Upper lobe of right lung (tissue), 1 donor: ENCODE measurements at places on chromosomes 7 and 10. TPM values are rescaled to one million over a fixed set of nuclear protein-coding genes. Genes with fewer than 3 reads are reported as not detected.

Gene SFTPA1
- 11,191 TPM for total RNA-seq

GRCh38 chr10:46018453-46019176 is 11.8 kb downstream of the NCOA4 start:
- DNase-seq, result no peak

DNA sequence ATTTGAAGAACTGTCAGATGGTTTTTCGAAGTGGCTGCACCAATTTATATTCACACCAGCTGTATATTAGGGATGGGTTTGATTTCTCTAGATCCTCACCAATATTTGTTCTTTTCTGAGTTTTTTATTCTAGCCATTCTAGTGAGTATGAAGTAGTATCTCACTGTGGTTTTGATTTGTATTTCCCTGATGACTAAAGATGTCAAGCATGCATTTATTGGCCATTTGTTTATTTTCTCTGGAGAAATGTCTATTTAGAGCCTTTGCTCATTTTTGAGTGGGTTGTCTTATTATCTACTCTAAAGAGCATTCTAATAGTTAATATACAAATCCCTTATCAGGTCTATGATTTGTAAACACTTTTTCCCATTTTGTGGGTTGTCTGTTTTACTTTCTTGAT is 123.9 kb downstream of the PCLO start:
- no peak for DNase-seq

Gene PRLHR
- total RNA-seq, result not detected

Gene KAZALD1
- 8.4 TPM for total RNA-seq
